ENCODE measurements at places on chromosomes 16 and 17.

GRCh38 chr17:69516225-69516624 is 101.7 kb downstream of the MAP2K6 start:
- no peak for DNase-seq

DNA sequence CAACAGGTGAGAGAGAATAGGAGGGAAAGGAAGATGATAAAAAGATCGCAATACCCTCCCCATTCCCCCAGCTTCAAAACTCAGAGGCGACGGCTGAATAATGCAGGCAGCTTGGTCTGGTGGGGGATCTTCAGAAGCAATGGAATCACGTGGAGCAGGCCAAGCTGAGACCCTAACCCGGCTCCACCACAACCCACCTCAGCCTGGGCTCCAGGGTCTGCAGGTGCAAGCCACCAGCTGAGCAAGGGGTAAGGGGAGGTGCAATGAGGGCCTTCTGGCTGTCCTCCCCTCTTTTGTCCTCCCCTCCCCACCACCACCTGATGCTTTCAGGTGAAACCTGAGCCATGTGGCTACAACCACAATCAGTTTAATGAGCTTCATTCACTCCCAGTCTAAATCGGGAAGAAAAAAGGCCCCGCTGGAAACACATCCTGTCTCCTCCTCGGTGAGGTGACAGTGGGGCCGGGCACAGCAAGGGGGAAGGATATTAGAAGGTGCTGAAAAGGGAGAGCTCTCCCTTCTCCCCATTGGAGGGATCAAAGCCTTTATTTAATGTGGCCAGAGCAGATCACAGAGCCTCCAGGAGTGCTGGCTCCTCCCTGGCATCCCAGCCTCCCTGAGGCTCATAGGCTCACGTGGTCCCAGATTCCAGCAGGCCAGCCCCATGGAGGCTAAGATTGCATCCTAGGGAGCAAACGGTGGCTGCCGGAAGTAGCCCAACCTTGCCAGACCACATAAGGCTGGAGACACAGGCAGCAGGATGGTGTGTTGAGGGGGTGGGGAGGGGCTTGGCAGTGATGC is 261.0 kb downstream of the SOX9 start:
- no peak for DNase-seq

DNA sequence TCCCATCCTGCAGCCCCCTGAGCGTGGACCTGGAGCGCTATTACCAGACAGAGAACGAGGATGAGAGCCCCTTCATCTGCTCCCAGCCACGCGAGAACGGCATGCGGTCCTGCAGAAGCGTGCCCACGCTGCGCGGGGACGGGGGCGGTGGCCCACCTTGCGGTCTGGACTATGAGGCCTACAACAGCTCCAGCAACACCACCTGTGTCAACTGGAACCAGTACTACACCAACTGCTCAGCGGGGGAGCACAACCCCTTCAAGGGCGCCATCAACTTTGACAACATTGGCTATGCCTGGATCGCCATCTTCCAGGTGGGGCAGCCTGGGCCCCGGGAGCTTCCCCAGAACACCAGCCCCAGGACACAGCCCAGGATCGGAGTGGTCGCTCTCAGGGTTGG is 12.0 kb downstream of the CACNA1G start:
- DNase-seq = no peak

GRCh38 chr17:66466840-66467367 is 164.5 kb downstream of the PRKCA start:
- no peak for DNase-seq

- DNase-seq = no peak
Measured at GRCh38 chr16:80948886-80949493, 57.7 kb downstream of the CMC2 start.

GRCh38 chr17:39921323-39921722 is 2.9 kb upstream of the GSDMB start:
- DNase-seq = no peak

DNA sequence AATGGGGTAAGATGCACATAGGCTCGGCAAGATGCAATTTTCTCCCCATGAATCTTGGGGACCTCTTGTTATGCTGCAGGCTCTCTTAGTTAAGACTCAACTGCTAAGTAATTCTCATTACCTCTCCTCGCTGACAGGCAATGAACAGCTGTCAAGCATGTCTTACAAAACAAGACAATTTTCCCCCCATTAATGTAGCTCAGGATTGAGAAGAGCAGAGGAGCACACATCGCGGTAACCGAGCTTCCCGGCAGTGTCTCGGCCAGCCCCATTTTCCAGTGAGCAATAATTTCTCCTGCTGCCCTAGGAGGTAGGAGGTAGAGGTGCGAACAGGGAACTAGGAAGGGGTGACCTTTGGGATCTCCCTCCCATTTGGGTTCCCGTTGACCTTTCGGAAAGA is 272.1 kb downstream of the HAPSTR1 start:
- no peak for DNase-seq

DNA sequence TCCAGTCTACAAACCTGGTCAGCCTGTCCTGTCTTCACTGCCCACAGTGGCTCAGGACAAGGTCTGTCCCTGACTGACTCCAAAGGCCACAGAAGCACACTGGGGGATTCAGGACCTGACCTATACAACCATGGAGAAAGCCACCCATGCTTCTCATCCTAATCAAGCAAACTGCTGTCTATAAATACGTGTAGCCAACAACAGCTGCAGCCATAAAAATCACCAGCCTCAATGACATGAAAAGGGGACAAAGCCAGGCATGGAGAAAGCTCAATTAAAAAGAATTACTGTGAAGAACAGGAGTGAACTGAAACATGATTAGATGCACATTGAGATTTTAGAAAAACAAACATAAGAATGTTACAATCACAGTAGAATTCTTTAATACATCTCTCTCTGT is 170.1 kb downstream of the CDK5R1 start:
- no peak for DNase-seq

DNA sequence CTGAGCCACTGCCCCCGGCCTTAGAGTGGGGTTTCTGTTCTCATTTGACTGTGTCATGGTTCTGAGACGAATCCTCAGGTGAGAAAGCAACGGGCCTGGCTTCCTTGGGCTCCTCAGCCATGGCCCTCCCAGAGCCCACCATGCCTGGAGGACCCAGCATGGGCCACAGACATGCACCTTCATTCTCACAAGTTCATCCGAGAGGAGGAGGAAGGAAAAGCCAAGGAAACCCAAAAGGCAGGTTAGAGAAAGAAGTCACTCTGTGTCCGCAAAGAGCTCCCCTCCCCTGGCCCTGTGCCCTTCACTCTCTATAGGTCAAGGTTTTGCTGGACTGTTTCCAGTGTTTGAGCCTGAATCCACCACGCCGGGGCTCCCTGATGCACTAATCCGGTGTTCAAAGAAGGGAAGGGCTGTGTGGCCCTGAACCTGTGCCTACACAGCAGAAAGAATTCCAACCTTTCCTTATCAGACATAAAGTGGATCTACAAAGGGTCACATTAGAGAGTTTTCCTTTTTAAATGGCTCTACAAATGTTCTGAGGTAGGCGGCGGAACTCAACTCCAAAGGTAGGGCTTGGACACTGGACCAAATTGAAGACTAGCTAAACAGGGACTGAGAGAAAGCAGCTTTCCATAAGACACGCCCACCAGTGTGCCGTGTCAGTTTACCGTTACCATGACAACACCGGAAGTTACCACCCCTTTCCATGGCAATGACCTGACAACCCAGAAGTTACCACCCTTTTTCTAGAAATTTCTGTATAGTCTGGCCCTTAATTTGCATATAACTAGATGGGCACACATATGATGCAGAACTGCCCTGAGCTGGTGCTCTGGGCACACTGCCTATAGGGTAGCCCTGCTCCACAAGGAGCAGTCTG is 15.9 kb upstream of the PECAM1 start:
- DNase-seq = no peak

GRCh38 chr17:30545024-30545423 is 67.8 kb downstream of the GOSR1 start:
- no peak for DNase-seq

- DNase-seq = no peak
Measured at GRCh38 chr16:78522327-78522726, 422.9 kb downstream of the WWOX start.

- no peak for DNase-seq
Measured at GRCh38 chr17:59406808-59407381, 75.4 kb downstream of the YPEL2 start.

GRCh38 chr16:47037396-47037745 is 63.9 kb upstream of the DNAJA2 start:
- DNase-seq = no peak

DNA sequence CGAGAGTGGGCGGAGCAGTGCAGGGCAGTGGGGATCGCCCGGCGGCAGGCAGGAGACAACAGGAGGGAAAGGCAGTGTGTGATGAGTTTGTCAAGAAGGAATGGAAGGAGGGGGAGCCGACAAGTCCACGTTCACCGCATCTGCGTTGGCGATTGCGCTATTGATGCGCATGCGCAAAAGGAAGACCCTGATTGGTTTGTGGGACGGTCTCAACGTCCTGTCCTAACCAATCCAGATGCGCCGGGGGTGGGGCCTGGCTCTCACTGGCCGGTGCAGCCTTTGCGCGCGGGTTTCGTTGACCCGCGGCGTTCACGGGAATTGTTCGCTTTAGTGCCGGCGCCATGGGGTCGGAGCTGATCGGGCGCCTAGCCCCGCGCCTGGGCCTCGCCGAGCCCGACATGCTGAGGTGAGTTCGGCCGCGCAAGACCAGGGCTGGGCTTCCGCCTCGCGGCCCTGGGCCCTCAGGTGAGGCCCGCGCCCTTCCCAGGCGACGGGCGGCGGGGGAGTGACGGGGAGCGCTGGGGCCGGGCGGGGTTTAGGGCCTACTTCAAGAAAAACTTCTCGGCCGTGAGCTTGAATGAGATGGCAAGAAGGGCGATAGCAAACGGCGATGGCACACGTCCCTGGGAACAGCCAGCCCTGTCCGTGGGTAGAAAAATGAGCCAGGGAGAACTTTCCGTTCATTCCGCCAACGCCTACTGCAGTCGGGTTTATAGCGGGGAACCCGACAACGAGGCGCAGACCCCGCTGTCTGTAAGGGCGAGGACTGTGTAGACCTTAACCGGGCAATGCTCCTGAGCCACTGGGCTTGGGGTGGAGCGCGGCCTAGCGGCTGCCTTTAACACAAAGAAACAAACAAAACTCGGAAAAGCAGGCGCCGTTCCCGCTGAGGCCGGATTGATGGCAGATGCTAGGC is at the start of gene ORC6:
Gene ORC6 (plus strand): TSS at position 295 of the 916 bp plus-strand sequence. CDS start 47 bp downstream, at position 342.
- DNase-seq = peak; percentile 97

DNA sequence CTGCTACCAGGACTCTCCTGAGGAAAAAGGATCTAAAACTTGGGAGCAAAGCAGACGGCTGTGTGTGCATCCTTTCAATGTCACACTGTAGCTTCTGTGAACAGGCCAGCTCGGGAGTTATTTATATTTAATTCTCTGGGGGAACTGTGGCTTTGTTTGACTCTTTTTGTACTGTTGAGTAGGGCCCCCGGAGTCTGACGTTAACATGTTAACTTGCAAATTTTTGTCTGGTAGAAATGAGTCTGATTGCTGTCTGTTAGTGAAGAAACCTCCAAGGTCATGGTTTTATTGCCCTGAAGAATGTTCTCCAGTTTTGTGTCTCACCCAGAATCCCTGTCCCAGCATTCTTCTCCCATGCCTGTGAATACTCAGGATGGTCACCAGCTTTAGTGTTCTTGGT is 14.2 kb upstream of the KCNG4 start:
- no peak for DNase-seq

DNA sequence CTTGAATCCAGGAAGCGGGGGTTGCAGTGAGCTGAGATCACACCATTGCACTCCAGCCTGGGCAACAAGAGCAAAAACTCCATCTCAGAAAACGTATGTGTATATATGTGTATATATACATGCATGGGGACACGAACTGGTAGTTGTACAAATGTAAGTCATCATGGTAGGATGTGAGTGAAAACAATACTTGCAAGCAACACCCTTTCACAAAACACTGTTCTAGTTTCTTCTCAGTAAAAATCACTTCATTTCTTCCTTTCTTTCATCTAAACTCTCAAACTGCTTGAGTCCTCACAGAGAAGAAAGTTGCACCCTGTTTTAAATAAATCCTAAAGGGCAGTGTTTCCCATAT is 51.8 kb downstream of the METTL16 start:
- no peak for DNase-seq

DNA sequence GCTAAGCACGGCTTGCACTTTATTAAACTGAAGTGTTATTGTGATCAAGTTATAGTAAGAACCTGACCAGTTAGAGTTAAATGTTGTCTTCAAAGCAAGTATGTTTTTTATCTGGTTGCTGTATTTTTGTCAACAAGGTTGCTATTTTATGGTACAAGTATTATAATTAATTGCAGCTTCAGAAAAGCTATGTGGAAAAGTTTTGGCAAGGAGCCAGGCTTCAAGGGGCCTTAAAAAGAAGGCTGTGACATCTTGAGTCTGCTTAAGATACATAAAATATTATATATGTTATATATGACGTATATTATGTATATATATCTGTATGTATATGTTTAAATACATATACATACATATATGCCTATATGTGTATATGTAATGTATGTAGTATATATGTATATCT is 1461.2 kb upstream of the CDH8 start:
- DNase-seq = no peak

GRCh38 chr17:71921796-71922195 is 199.0 kb upstream of the SOX9 start:
- DNase-seq = no peak

GRCh38 chr17:41873559-41874292 is 8.5 kb upstream of the KLHL11 start:
- DNase-seq = peak; percentile 83

DNA sequence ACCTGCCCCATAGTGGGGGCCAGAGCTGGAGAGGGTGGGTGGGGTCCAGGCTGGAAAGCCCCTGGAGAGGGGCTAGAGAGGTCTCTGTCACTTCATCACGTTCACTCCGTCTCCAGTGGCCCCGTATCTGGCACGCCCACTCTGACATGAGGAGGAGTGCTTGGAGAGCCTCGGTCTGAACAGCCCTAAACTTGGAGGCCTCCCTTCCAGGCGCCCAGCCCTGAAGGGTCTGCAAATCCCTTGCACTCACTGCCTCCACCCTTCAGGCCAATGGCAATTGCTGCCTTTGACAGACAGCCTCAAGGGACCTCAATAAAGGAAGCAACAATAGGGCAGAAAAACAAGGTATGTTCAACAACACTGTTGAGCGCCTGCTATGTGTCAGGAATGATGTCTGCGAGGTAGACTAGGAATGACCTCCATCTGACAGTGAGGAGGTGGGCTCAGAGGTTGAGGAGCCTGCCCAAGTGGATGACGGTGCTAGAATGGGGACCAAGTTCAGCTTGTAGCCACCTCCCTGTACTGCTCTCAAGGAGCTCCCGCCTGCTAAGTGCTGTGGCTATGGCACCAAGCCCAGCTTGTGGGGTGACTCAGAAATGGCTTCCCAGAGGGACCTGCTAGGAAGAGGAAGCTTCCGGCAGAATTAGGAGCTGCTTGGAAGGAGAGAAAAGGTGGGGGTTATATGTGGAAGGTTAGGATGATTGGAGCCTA is 2.9 kb upstream of the EPX start:
- DNase-seq = no peak

DNA sequence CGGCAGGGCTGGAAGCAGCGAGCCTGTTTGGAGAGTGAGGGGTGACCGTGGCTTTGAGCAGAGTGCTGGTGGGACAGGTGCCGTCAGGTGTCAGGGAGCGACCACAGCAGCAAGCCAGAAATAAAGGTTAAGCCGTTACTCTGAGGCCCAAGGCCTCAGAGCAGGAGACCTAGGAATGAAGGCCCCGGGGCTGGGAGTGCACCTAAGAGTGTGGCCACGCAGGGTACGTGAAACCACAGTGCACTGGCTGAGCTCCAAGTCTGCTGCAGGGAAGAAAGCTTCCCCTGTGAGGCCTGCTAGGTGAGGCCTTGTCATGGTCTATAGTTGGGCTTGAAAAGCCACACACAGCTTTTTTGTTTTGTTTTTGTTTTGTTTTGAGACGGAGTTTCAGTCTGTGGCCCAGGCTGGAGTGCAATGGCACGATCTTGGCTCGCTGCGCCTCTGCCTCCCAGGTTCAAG is 8.7 kb downstream of the CLUAP1 start:
- DNase-seq = no peak
